ENCODE measurements at places on chromosomes 1 and 21. TPM values are rescaled to one million over a fixed set of nuclear protein-coding genes. Genes with fewer than 3 reads are reported as not detected.

DNA sequence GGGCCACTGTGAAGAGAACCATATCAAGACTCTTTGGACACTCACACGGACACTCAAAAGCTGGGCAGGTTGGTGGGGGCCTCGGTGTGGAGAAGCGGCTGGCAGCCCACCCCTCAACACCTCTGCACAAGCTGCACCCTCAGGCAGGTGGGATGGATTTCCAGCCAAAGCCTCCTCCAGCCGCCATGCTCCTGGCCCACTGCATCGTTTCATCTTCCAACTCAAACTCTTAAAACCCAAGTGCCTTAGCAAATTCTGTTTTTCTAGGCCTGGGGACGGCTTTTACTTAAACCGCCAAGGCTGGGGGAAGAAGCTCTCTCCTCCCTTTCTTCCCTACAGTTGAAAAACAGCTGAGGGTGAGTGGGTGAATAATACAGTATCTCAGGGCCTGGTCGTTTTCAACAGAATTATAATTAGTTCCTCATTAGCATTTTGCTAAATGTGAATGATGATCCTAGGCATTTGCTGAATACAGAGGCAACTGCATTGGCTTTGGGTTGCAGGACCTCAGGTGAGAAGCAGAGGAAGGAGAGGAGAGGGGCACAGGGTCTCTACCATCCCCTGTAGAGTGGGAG lies 36.3 kb upstream of the TDRD10 start:
- no peak for DNase-seq

DNA sequence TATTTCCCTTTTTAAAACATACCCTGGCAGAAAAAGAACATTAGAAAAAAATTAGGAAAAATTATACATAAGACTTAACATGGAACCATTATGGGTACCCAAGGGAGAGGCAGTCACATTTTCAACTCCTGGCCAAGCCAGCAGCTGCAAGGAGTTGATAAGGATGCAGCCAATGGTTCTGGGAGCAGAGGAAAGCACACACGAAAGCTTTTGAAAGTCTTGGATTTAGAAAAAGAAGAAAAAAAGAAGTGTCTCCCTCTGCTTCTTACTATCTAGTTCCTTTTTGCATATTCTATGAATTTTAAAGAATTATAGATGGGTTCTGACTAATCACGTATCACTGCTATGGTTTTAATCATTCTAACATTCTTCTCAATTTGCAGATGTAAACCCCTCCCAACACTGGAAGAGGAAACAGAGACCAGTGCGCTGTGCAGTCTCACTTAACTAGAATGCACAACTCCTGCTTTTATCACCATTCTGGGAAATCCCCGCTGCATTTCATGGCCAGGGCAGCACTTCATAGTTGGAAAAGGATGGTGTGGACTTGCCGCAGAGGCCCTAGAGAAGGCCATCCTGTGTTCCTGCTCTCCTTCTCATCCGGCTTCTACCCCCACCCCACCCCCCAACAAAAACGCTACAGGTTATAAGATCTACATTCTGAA lies 2.7 kb upstream of the CD58 start:
- peak; percentile 56 for DNase-seq

GRCh38 chr1:61395146-61395800 lies 312.9 kb downstream of the NFIA start:
- no peak for DNase-seq

GRCh38 chr1:65812065-65812464 lies 19.4 kb downstream of the PDE4B start:
- peak; percentile 95 for DNase-seq

DNA sequence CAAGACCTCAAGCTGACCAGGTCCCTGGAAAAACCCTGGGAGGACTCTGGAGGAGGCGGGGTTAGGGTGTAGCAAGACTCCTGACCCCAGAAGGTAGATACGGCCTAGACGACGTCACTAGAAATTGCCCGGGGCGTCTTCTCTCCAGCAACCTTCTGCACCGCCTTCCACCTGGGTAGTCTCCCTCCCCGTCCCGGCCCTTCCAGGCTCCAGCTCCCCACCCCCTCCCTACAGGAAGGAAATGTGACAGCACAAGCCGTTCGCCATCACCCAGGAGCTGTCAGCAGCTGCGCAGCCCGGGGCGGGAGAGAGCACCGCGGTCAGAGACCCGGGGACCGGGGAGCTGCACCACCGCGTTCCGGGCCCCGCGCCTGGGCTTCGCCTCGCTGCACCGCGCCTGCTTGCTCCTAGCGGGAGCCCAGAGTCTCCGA lies 20.0 kb downstream of the SERTAD4 start:
- DNase-seq = no peak

GRCh38 chr1:60989749-60990713 lies 92.3 kb upstream of the NFIA start:
- peak; percentile 83 for DNase-seq

DNA sequence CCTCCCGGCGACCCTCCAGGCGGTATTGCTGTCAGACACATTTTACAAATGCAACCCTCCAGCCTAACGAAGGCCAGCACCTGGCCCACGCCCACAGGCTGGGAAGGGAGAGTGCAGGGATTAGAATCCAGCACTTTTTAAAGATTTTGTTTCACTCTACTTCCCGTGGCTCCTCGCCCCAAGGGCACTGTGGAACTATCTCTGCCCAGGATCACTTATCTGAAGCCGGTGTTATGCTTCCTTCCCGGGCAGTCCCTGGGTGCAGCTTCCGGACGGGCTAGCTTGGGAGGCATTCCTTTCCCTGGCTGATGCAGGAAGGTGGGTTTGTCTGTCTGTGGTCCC lies 35.8 kb downstream of the CCN1 start:
- DNase-seq = no peak

GRCh38 chr1:107935396-107936064 lies 29.4 kb downstream of the VAV3 start:
- DNase-seq = no peak

TMEM269 gene
- total RNA-seq = not detected

DNAJC28 gene
- 1.4 TPM for total RNA-seq
